Activated CD4-positive, alpha-beta T cell treated with anti-CD3 and anti-CD28 coated beads, Interleukin-2, amount 10 ng/mL, durations not matched to agents 7 days and 5 days (primary cell): ENCODE measurements at places on chromosomes 5 and 9.

GRCh38 chr9:108209132-108209685 lies 646.6 kb downstream of the ACTL7B start:
- no peak for DNase-seq

DNA sequence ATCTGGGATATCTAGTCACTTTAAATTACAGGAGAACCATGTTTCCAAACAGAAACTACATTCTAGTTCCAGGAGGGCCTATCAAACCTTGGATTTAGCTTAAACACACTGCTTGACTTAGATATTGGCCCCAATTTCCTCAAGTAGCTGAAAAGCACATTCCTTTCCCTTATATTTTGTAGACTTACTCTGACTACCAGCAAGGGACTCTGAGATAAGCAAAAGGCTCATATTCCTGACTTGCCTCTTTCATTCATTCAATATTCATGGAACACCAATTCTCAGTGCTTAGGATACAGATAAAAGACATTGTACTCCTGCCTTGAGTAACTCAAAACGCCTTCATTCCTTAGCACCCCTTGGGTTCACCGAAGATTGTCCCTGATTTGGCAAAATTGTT lies 11.8 kb downstream of the NR6A1 start:
- no peak for DNase-seq

DNA sequence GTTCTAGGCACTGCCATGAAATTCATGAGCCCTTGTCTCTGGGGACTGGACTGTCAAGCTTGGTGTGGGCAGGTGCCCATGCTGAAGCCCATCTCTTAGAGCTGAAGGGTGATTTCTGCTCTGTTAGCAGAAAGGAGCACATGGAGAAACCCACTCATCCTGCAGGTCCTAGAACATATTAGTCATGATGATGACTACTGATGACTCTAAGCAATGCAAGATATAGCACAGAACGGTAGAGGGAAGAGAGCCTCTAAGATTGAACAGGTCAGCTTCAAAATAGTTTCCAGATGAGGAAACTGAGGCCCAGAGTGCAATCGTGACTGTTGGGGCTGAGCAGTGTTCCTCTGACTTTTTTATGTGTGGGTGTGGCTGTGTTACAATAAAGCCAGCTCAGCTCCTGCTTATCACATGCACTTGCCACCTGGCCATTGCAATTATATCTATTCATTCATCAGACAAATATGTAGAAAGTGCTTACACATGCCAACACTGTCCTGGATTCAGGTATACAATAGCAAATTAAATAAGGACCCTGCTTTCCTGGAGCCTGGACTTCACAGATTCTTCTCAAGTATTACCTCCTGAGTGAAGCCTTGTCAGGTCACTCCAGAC lies 140.2 kb upstream of the BRINP1 start:
- DNase-seq: no peak

- DNase-seq: no peak
These were observed 223.9 kb downstream of the SREK1 start for GRCh38 chr5:66367814-66368541.

GRCh38 chr5:96816991-96817390 lies 9.2 kb upstream of the ERAP1 start:
- DNase-seq: peak; percentile 16

DNA sequence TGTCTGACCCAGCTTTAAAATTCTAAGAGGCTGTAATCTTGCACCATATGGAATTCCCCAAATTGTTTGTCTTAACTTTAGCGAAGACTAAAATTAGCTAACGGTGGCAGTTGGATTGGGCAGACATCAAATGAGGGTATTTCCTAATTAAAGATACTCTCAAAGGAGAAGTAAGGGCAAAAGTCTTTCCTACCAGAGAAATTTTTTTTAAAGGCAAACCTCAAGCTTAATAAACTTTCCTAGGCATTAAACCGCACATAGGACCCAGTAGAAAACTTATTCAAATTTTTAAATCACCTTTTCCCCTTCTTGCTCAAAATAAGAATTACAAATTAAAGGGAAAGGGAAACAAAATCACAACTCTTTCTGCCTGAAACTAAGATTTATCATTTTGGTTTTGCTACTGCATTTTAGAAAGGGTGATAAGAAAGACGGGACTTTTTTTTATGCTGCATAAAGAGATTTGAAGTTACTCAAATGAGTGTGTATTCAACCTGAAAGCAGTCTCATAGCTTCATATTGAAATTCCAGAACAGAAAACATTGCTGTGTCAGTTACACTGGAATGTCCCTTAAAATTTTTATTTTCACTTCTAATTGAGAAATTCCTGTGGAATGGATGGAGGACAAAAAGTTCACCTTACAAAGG lies 189.1 kb upstream of the PTGER4 start:
- no peak for DNase-seq

DNA sequence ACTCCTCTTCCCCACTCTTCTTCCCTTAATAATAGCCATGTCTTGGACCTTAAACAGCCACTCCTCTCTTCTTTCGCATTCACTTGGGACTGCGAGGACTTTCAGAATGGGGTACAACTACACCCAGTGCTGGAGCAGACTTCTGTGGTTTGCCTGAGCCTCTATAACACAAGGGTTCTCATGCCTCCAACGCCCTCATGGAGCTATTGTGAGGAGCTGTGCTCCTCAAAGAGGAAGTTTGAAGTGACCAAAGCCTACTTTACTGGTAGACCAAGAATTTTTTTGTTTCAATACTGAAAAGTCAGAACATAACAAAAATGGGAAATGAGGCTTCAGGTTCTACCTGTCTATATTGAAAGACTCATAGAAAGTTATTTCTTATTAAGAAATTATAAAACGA lies 316.4 kb downstream of the PIK3R1 start:
- DNase-seq: no peak

DNA sequence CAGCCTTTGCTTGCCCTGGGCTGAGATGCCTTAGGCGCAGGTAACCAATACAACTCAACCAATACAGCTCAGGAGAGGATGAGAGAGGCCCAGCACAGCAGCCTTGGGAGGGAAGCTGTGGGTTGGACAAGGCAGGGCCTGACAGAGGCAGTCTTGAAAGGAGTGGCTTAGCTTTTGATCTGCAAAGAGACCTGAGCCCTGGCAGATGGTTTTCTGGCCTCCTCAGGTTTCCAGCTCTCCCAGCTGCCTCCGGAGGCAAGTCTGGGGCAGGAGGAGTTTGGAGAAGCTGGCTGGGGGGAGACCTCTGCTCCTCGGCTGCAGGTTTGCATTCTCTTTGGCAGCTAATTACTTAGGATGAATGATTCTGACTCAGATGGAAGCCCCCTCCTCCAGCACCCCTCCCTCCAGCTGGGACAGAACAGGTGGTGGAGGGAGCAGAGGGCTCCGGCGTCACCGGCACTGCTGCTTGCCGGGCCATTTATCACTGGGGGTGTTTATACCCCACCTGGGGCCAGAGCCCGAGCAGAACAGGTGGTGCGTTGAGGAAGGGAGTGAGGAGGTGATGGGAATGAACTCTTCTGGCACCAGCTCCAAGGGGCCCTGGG lies 50.8 kb downstream of the TSPAN17 start:
- no peak for DNase-seq

- no peak for DNase-seq
These were observed 165.6 kb downstream of the DCP2 start for GRCh38 chr5:113142186-113142585.

GRCh38 chr5:178545941-178546674 lies 44.1 kb downstream of the COL23A1 start:
- no peak for DNase-seq

GRCh38 chr5:1065143-1065750 lies 46.6 kb downstream of the SLC12A7 start:
- no peak for DNase-seq

DNA sequence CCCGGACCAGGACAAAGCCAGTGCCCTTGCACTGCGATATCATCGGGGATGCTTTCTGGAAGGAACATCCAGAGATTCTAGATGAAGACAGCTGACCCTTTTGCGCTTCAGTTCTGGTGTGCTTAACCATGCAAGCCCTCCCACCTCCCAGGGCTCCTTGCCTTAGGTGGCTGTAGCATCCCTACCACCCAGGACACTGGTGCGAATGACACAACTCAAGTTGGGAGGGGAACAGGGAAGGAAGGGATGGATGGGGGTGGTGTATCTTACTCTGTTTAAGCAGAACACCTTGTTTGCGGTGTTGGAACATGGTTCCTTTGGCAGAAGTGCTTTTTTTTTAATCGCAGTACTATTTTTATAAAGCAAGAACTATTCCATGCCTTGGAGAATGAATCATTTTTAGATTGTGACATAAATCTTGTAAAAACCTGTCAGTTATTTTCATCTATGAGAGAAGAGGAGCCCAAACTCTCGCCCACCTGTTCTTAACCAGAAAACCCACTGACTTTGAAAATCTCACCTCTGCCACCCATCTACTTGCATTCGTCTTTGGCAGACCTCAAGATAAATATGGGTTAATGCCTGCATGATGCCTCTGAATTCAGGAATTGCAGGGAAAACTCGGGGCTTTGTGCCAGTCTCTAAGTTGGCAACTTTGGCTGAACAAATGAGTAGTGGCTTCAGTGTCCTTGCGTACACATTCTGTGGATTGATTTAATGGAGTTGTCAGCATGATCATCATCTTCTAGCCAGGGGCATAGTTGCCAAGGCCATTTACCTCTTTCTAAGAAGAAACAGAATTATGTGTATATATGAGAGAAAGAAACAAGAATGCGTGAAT lies 3.9 kb upstream of the LSM11 start:
- no peak for DNase-seq

DNA sequence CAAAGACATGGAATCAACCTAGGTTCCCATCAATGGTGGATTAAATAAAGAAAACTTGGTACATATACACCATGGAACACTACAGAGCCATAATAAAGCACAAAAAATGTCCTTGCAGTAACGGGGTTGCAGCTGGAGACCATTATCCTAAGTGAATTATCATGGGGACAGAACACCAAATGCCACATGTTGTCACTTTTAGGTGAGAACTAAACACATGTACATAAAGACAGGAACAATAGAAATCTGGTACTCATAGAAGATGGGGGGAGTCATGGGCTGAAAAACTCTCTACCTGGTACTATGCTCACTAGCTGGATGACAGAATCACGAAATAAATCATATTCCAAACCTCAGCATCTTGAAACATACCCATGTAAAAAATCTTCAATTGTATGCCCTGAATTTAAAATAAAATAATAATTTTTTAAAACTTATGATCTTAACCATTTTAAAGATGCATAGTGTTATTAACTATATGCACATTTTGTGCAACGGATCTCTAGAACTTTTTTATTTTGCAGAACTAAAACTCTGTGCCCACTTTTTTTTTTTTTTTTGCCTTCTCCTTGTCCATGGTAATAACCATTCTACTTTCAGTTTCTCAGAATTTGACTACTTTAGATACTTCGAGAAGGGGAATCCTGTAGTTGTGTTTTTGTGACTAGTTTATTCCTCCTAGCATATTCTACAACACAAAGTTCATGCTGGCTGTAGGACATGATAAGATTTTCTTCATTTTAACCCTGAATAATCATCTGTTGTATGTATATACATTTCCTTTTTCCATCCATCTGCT lies 1081.6 kb upstream of the ACO1 start:
- DNase-seq: no peak

GRCh38 chr5:167792514-167792913 lies 498.9 kb upstream of the WWC1 start:
- DNase-seq: no peak

GRCh38 chr9:127829205-127829906 lies 25.1 kb downstream of the ENG start:
- DNase-seq: no peak

GRCh38 chr9:90368928-90369327 lies 273.7 kb downstream of the DIRAS2 start:
- DNase-seq: no peak

DNA sequence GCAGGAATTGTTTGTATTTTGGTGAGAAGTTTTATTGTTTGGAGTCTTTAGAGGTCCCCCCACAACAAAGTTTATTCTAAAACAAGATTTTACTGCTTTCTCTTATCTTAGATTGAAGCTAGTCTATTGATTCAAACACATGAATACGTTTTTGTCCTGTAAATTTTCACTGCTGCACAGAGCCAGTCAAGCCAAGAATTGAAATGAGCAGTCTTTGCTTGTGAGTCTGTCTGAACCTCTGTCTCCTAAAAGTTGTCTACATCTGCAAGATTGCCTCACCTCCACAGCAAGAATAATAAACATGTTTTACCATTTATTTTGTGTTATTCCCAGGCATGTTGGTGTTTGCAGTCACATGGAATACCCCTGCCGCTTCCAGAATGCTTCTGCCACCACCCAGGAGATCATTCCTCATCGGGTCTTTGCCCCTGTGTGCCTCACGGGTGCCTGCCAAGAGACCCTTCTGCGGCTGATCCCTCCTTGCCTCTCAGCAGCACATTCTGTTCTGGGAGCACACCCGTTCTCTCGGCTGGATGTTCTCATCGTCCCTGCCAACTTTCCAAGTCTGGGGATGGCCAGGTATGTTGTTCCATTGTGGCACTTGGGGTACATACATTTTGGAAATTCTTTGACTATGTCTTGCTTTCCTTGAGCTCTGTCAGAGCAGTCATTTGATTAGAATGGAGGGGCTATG lies 74.1 kb downstream of the AOPEP start:
- DNase-seq: no peak

DNA sequence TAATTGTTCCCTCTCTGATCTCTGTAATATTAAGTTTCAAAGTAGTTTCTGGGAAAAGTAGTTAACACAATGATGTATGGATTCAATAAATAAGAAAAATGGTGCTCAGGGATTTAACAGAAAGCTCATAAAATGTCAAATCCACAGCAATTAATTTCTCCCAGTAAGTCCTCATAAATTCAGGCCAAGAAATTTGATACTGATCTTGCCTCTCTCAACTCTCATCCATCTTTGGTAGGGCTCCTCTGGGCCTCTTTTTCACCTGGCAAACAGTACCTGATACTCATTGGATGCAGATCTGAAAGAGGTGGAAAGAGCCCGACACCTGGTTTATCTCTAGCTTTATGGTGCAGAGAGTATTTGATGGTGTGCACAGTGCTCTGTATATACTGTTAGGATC lies 106.1 kb downstream of the STK32A start:
- no peak for DNase-seq

GRCh38 chr5:133709209-133709725 lies 96.9 kb upstream of the FSTL4 start:
- no peak for DNase-seq

DNA sequence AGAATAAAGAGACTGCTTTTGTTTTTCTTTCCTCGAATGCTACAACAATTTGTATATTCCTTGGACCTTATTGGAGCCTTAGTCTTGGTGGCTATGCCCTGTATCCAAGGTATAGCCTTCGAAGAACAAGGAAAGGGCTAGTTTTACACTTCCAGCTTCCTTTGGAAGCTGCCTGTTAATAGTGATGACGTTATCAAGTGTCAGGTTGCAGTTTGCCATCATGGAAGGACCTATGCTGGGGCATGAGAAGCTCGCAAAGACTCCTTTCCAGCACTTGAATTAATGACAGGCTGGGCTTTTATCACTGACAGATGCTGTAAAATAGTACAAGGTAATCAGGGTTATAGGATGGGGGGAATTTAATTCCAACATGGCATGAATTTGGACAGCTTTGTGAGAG lies 157.9 kb downstream of the KDM4C start:
- DNase-seq: no peak
